MCF 10A (cell line): ENCODE measurements at places on chromosomes 3 and 15. TPM values are rescaled to one million over a fixed set of nuclear protein-coding genes. Genes with fewer than 3 reads are reported as not detected.

GRCh38 chr3:113736548-113737089 is 9.4 kb downstream of the NAA50 start:
- peak; percentile 68 for DNase-seq

DNA sequence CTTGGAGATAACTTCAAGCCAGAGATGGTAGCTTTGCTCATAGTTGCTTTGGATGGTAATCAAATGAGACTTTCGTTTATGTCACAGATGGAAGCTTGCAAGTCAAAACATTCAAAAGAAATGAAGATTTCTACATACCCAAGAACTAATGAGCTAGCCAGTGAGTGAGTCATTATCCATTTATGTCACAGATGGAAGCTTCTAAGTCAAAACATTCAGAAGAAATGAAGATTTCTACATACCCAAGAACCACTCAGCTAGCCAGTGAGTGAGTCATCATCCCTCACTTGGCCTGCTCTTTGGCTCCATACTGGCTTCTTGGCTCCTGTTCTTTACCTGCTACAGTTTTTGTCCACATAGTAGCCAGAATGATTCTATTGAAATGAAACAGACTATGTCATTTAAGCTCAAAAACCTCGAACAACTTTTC is 559.8 kb upstream of the CBLB start:
- peak; percentile 97 for DNase-seq

- peak; percentile 57 for DNase-seq
These were observed 73.0 kb downstream of the HCN4 start for GRCh38 chr15:73295630-73296286.

Gene AADAC
- not detected in 2 replicates for total RNA-seq

DNA sequence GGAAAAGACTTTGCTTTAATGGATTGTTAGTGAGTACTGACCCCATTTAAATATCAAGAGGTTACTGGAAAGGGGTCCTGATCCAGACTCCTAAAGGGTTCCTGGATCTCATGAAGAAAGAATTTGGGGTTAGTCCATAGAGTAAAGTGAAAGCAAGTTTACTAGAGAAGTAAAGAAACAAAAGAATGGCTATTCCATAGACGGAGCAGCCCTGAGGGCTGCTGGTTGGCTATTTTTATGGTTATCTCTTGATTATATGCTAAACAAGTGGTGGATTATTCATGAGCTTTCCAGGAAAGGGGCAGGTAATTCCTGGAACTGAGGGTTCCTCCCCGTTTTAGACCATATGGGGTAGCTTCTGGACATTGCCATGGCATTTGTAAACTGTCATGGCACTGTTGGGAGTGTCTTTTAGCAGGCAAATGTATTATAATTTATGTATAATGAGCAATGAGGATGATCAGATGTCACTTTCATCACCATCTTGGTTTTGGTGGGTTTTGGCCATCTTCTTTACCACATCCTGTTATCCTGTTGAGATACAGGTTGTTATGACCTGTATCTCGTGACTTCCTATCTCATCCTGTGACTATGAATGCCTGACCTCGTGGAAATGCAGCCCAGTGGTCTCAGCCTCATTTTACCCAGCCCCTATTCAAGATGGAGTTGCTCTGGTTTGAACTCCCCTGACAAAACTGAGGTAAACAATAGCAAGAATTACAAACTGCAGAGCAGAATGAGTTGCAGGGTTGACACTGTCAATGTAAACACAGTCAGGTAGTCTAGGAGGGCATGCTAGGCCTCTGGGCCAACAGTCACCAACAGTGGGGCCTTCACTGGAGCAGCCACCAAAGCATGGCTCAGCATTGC is 10.3 kb upstream of the GPR160 start:
- DNase-seq, result no peak

DNA sequence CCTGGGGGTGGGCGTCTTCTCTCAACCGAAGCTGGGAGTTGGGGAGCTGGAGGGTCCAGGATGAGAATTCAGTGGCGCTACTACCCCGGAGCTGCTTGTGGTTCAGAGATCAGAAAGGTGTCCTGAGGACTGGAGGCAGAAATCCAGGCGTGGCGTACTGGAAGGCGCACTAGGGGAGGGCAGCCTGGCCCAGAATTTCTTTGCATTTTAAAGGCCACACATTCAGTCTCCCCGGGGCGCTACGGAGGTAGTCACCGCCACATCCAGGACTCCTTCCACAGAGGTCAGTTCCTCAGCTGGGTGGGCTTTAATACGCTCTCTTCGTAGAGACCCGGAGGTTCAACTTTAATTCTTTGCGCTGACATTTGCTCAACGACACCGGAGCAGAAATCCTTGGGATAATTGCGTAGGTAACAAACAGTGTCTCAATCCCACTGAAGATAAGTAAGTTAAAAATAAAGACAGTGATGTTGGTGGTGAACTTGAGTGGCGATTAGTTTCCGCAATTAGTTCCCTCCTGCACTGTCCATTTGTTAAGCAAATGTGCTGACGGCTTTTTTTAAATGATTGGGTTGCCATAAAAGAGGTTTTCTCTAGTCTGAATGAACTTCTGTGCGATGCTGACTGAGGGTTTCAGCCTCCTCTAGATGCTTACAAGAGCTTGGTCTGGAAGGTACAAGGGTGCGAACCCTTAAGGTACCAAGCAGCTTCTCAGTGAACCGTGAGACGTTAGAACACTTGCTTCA is 535 bp downstream of the MCTP2 start:
- DNase-seq, result peak; percentile 58

Gene FBXL2
- total RNA-seq, result 9.6 and 9.8 TPM in 2 replicates

Gene GPR176
- 1.8 and 2.3 TPM in 2 replicates for total RNA-seq

DNA sequence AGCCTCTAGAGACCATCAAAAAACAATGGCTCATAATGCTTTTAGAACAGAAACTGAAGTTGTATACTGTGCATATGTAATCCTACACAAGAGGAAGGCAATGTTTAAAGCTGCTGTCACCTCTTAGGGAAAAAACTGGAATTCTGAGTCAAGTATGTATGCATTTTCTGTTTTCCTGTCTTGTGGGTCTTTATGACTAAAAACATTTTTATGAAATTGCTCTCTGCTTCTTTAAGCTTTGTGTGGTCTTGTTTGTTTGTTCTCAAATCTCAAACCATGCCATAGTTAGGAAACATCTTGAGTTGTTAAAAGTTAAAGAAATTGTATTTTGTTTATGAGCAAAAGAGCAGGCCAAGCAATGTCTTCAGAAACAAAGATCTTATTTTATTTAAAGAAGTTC is 80.9 kb upstream of the SOX2 start:
- no peak for DNase-seq

Gene PP2D1
- not detected in 2 replicates for total RNA-seq

DNA sequence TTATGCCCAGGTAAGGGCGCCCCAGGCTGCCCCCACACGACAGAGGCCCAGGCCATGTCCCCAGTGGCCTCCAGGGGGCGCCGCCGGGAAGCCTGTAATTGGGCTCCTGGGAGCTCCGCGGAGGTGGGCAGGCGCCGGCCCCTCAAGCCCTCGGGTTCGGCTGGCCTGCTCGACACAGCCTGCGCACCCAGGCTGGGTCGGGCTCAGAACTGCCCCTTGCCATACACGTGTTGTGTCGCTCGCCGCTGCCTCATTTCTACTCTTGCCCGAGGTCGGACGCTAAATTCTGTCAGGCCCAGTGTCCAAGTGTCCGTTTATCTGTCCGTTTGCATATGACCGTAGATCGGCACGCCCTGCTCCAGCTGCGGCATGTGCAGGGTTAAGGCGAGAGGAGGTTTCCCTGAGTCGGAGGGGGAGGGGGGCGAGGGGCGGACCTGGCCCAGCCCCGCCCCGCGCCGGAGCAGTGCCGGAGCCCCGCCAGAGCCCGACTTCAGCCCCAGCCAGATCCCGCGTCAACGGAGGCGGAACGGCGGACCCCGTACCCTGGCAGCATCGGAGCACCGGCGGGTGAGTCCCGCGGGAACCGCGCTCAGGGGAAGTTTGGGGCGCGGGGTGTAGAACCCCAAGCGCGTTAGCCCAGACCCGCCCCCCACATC is at the start of gene KLHDC8B:
KLHDC8B (plus strand) TSS at position 480 of the 656 bp plus-strand sequence. CDS start 1,172 bp downstream, outside the sequence.
- peak; percentile 82 for DNase-seq

GRCh38 chr15:66225656-66226274 is 27.8 kb downstream of the MEGF11 start:
- DNase-seq, result no peak

DNA sequence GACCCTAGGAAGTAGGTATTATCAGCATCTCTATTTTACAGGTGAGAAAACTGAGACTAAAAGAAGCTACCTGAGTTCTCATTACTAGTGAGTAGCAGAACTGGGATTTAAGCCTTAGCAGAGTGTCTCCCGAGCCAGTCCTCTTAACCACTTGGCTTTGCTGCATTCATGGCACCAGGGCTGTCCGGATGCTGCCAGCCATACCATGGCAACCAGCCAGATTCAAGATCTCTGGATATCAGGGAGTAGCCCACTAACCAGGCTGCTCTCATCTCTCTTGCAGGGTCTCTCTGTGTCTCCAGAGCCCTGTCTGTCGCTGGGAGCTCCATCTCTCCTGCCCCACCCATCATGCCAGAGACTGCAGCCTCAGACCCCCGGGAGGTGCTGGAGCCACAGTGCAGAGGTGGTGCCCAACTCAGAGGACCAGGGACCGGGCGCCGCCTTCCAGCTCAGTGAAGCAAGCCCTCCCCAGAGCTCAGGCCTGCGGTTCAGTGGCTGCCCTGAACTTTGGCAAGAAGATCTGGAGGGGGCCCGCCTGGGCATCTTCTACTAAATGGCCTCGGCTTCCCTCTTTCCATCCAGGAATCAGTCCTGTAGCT is 1.7 kb downstream of the MESP2 start:
- DNase-seq, result no peak

Gene NR1I2
- not detected in 2 replicates for total RNA-seq

DNA sequence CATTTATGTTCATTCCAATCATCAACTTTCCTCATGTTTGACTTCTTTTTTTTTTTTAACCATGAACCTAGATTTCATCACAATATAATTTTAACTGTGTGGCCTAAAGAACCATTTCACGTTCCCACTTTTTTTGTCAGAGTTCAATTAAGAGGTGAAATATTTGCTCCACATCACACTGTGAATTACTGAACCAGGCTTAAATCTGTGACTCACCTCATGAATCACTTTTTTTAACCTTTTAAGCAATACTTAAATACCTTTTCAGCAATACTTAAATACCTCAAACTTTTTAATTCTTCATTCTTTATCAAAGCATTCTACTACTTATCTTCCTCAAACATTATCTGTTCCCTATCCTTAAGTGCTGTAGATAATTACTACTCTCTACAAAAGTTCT is 137.6 kb downstream of the SI start:
- peak; percentile 13 for DNase-seq

- no peak for DNase-seq
These were observed 42.7 kb downstream of the THBS1 start for GRCh38 chr15:39623529-39623931.

GRCh38 chr3:119657887-119658702 is 2.3 kb downstream of the POPDC2 start:
- no peak for DNase-seq

Gene SEMA3G
- 0.12 TPM in 1 of 2 replicates, not detected in the other for total RNA-seq

DNA sequence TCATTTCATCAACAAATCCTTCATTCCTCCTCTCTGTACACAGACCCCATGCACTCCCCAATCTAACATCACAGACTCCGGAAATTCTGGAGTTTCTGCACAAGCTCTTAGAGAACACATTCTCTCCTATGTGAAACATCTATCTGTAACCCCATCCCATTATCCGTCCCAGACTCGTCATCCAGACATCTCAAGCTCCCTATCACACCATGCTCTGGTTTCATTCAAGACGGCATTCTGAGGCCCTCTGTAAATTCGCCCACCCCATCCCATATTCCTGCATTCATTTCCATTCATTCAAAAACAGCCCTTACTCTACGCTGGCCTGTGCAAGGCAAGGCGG is 575 bp downstream of the LEO1 start:
- no peak for DNase-seq

DNA sequence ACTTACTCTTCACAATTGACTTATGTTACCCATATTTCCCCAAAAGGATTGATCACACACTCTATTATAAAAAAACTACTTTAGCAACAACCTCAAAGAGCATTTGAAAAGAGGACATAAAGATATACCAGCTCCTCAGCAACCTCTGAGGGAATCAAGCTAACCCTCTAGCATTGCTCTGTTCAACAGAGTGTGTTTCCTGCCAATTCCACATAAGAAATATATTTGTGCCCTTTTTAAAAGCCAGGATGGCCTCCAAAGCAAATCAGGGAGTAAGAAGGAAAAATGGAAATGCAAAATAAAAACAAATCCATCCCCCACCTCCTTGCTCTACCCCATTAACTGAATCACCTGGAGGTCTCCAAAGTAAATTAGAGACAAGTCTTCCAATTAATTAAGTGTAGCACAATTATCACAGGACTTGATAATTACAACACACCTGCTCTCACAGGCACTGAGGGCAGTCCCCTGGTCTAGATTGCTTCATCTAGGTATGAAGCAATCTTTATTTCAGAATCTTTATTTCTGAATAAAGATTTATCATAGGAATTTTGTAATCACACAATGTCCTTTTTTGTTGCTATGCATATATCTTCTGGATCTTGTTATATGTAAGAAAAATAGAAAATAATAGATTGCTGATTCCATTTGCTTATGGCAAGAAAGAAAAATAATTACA is 34.8 kb downstream of the GPR176 start:
- DNase-seq, result peak; percentile 43

GRCh38 chr3:154795582-154795981 is 284.5 kb upstream of the MME start:
- peak; percentile 69 for DNase-seq

- no peak for DNase-seq
These were observed 36.4 kb upstream of the OXTR start for GRCh38 chr3:8805774-8806173.

- no peak for DNase-seq
These were observed 9.4 kb downstream of the ITPKA start for GRCh38 chr15:41502795-41503668.

DNA sequence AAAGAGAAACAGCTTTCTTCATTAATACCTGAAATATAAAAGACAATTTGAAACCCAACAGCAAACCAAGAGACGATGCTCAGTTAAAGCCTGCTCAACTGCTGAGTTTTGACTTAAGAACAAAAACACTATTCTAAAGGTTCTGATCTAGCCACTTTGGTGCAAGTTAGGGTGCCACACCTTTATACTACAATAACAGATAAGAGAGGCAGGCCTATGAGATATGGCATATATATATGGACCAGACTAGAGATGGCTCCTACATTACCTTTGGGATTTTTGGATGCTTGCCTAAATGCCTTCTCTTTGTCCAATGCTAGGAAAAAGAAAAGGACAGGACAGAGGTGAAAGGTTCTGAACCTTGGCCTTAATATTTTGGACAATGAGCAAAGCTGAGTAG is 68.6 kb downstream of the INO80 start:
- no peak for DNase-seq

Gene IQCH
- 4.4 and 5.0 TPM in 2 replicates for total RNA-seq

Gene KNG1
- not detected in 2 replicates for total RNA-seq

Gene SERPINI2
- not detected in 2 replicates for total RNA-seq

GRCh38 chr15:46918462-46919140 is 798.7 kb upstream of the SEMA6D start:
- DNase-seq, result no peak

Gene NRG4
- not detected in 2 replicates for total RNA-seq

Gene TJP1
- 114 and 137 TPM in 2 replicates for total RNA-seq

DNA sequence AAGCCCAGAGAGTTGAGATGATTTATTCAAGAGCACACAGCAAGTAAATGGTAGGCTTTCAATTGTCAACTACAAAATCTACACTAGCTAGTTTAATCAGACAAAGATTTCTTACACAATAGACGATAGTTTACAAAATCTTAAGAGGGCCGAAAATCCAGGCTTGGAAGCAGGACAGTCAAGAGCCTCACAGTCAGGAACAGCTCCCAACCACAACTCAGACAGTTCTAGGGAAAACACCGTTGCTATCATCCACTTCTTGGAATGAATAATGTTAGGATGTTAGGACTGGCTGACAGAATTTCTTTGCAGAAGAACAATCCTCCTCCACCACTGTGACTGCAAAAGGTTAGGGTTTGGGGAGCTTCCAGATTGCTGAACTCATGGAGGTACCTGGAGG is 290.8 kb upstream of the ZPLD1 start:
- no peak for DNase-seq

Gene KCNAB1
- total RNA-seq, result 0.44 and 0.49 TPM in 2 replicates
